CD4-positive, alpha-beta T cell treated with Interferon alpha-2 for 1 hour (primary cell): ENCODE measurements at places on chromosomes 6 and 20.
A peak's percentile ranks its signal among the peaks of the same experiment; 100 is the strongest.

- DNase-seq, result no peak
Observed at GRCh38 chr6:157155804-157156203, 167.5 kb downstream of the TMEM242 start.

- peak; percentile 39 for DNase-seq
Observed at GRCh38 chr20:63775096-63775978, 35.8 kb downstream of the SLC2A4RG start.

DNA sequence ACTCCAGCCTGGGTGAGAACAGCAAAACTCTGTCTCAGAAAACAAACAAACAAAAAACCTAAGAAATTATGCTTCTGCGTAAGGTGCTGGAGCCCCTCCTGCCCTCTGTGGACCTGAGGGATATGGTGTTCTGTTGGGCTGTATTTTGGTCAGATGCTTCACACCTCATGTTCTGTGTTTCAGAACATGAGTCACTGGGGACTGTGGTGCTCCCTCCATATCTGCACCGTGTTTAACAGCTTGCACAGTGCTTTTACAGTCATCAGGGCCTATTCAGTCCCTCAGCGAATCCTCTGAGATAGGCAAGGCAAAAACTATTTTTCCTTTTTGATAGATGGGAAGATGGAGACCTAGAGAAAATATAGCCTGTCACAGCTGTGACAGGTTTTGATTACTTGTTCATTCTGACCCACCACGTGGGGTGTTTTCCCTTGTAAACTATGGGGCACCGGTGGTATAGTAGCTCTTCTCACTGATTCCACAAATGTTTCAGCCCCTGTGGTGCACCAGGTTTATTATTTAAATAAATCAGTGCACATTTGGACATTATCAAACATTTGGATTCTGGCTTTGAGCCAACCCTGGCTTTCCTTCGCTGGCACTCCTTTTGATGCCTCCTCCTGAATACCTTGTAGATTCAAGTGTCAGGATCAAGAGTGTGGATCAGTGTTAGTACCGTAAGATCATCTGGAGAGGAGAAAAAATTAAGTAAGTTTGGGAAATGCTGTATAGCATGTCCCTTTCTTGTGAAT is 9.6 kb downstream of the TTPAL start:
- no peak for DNase-seq

DNA sequence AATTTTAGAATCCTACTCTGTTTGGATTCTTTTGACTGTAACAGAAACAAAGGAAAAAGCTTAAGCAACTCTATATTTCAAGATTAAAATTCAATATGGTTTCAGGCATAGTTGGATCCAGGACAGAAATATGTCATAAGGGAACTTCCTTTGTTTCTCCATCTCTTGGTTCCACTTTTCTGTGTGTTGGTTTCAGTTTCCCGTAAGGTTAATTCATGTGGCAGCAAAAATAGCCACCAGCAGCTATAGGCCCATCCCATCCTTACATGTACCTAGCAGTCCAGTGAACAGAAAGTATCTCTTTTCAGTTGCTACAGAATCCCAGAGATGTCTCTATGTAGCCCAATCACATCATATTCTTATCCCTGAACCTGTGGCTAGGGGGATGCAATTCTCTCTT is 8.8 kb upstream of the FAM8A1 start:
- DNase-seq, result peak; percentile 36

GRCh38 chr20:50675671-50676376 is 15.5 kb downstream of the RIPOR3 start:
- DNase-seq, result no peak

GRCh38 chr20:62287759-62288534 is 14.8 kb upstream of the ADRM1 start:
- no peak for DNase-seq

DNA sequence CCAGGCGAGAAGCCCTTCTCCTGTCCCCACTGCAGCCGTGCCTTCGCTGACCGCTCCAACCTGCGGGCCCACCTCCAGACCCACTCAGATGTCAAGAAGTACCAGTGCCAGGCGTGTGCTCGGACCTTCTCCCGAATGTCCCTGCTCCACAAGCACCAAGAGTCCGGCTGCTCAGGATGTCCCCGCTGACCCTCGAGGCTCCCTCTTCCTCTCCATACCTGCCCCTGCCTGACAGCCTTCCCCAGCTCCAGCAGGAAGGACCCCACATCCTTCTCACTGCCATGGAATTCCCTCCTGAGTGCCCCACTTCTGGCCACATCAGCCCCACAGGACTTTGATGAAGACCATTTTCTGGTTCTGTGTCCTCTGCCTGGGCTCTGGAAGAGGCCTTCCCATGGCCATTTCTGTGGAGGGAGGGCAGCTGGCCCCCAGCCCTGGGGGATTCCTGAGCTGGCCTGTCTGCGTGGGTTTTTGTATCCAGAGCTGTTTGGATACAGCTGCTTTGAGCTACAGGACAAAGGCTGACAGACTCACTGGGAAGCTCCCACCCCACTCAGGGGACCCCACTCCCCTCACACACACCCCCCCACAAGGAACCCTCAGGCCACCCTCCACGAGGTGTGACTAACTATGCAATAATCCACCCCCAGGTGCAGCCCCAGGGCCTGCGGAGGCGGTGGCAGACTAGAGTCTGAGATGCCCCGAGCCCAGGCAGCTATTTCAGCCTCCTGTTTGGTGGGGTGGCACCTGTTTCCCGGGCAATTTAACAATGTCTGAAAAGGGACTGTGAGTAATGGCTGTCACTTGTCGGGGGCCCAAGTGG is 5.3 kb downstream of the SNAI1 start:
- DNase-seq, result no peak

GRCh38 chr6:54135665-54136369 is 24.6 kb downstream of the MLIP start:
- no peak for DNase-seq

- no peak for DNase-seq
Observed at GRCh38 chr6:130558131-130558530, 192.3 kb downstream of the TMEM200A start.

DNA sequence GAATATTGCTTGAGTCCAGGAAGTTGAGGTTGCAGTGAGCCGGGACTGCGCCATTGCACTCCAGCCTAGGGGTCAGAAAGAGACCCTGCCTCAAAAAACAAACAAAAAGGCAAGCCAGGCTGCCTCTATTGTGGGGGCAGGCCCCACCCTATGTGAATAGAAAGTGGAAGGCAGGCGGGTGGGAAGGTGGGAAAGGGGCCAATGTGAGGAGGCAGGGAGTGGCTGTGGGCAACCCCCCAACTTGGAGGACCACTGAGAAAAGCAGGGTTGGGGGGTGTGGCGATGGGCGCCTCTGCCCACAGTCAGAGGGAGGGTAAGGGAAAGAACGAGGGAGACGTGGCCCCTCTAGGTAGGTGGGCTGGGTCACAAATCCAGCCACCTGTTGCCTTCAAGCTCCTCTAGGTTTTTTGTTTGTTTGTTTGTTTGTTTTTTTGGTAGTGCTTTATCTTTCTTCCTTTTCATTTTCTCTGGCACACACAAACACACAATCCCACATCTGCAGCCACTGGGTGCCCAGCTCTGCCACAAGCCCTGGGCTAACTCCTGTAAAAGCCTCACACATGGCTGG is 5.3 kb upstream of the AP5S1 start:
- no peak for DNase-seq

DNA sequence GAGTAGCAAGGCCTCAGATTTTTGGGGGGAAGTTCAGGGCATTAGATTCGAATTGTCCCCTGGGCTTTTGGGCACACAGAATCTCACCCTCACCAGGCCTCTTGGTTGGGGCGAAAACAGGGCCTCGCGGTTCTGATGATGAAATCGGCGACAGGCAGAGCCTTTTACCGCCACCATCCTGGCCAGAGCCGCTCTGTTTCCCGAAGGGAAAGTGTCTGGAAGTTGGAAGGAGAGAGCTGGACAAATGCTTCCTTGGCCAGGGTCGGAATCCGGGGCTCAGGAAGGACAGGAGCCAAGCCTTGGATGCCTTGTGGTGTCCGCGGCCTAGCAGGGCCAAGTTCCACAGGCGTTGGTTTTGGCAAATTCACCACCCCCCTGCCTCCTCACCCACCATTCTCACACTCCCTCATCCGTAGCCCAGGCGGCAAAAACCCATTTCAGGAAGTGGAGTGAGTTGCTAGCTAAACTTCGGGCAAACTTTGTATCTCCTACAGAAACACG is 3.5 kb upstream of the TFAP2A start:
- no peak for DNase-seq

DNA sequence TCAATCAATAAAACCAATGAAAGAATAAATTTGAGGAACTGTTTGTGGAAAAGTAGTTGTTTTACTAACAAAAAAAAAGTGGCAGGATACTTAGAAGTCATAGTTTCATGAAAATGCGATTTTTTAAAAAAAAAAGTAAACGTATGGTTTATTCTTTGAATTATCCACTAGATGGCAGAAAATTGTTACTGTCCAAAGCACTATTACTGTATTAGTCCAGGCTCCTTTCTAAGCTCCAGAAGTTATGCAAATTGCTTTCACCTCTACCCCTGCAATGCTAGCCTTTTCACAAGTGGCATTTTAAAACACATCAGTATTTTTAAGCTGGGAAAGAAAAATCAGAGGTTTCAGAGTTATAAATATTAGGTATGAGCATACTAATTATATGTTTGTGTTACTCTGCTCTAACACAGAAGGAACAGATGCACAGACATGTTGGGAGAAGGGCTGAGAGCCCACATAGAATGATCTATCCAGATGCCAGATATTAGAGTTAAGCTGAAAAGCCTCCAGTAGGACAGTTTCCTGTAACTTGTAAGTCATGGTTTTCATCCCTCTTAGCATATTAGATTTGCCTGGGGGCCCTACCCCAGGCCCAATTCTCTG is 63.9 kb downstream of the FHL5 start:
- DNase-seq, result no peak

GRCh38 chr20:54293526-54293925 is 85.6 kb downstream of the PFDN4 start:
- DNase-seq, result no peak

DNA sequence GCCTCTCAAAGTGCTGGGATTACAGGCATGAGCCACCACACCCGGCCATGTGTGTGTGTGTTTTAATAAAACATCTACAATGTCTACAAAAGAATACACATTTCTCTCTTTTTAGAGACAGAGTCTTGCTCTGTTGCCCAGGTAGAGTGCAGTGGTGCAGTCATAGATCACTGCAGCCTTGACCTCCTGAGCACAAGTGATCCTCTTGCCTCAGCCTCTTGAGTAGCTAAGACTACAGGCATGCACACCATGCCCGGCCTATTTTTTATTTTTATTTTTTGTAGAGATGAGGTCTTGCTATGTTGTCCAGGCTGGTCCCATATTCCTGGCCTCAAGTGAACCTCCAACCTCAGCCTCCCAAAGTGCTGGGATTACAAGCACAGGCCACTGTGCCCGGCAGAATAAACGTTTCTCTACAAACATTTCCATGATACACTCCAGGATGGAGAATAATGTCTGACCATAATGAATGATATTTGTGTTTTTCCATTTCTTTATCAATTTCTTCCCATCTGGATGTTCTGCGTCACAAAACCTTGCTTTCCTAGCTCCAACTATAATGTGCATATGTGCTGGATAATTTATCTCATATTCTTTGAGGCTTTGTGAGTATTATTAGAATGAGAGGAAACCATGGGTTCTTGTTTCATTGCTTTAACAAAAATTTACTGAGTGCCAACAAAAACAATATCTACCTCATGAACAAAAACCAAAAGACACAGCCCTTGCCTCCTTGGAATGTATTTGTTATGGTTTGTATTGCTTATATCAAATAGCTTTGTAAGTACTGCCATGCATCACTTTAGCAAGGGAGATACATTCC is 28.6 kb upstream of the CCN2 start:
- no peak for DNase-seq

DNA sequence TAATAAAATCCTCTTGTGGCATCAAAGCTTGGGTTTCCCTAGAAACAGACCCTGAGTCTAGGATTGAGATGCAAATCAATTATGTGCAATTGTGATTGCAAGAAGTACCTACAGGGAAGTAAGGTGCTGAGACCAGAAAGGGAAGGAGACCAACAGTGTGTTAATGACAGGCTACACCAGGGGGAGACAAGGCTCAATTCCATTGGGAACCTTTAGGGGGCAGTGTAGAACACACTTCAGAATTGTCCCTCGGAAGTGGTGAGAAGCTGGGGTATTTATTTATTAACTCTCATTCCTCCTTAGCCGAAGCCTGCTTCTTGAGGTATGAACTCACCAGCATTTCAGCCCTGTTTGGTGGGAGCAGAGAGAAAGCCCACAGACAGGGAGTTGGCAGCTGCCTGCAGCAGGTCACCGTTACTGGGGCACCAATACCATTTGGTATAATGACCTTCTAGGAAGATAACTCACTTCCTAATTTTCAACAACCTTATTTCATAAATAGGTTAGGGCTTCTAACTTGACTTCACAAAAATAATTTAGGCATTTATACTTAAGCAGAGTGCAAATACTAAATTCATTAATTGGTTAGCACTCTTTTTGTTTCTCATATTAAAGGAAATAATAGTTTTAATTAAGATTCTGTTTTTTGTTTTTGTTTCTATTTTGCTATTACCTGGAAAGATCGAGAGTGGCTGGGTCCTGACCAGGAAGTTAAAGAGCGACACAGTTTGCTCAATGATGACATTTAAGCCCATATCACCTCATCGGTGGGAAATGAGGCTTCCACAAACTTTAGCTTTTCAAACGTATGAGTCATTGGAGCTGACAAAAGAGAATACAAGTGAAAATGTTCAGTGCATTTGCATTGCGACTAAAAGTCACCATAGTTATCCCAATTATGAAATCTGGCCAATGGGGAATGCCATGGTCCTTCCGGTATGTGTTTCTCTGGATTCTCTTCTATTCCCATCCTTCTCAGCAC is 94.8 kb downstream of the BTBD3 start:
- peak; percentile 15 for DNase-seq

GRCh38 chr6:13553646-13554045 is 20.8 kb upstream of the SIRT5 start:
- DNase-seq, result no peak

GRCh38 chr6:26141378-26141904 is 54.2 kb downstream of the HFE start:
- DNase-seq, result no peak

- DNase-seq, result no peak
Observed at GRCh38 chr20:2022163-2022562, 28.3 kb upstream of the PDYN start.
